ENCODE measurements at places on chromosomes 7 and 10.
A peak's percentile ranks its signal among the peaks of the same experiment; 100 is the strongest.

DNA sequence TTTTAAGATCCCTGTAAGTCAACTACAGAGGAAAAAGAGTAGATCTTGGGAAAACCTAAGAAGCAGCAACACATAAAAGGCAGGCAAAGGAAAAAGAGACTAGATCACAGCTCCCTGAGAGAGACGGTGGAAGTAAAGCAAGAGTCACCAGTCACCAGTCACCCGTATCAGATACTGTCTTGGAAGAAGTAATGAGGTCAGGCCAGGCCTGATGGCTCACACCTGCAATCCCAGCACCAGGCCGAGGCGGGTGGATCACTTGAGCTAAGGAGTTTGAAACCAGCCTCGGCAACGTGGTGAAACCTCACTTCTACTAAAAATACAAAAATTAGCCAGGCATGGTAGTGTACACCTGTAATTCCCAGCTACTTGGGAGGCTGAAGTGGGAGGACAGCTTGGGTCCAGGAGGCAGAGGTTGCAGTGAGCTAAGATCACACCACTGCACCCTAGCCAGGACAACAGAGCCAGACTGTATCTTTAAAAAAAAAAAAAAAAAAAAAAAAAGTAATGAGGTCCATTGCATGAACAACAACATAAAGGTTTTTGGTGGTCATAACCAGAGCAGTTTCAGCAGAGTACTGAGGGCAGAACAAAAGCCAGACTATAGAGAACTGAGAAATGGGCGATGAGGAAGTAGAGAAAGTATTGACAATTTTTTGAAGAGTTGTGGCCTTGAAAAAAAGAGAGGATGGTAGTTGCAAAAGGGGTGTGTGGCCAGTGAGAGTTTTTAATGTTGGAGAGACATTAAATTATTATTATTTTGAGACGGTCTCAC is 16.9 kb downstream of the ZNF713 start:
- no peak for DNase-seq

DNA sequence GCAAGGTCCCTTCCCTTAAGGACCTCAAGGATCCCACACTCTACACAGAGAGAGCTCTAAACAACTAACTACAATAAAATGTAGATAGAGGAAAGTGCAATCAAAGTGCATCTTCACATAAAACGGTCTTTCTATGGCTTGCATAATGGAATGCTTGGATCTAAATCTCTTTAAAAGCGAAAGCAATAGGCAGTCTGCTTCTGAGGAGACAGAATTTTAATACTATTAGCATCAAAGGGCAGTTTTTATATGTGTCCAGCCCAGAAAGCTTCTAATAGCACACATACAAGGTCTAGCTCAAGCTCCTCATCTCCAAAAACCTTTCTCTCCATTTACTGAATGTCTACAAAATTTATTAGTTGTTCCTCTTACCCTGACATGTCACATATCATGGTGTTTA is 101.5 kb upstream of the C1GALT1 start:
- DNase-seq, result no peak

DNA sequence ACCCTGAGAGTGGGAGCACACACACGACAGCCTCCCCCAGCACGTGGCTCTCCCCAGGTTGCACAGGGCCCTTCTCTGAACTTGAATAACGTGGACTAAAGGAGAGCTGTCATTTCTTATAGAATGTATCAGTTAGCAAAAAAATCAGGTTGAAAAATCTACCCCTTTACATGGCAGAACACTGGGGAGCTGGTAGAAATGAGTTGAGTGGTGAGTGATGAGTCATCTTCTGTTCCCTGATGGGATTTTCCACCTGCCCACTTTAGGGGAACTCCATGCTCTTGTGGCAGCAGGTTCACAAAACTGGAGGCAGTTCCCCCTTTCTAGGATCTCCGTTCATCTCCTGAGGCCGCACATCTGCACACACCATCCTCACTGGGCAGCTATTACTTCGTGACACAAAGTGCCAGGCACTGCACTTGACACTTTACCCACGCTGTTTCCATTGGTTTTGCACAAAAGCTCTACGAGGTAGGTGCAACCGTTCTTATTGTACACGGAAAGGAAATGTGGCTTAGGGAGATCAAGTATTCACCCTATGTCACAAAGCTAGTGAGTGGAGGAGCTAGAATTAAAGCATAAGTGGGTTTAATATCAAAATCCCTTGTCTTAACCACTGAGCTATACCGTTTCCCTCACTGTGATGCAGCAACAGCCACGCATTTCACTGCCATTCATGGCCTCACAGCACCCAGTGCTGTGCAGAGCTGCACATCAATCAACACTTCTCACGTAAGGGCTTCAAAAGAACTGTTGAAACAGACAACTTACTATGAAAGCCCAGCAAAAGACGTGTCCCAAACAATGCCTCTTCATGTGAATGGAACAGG is 80.2 kb downstream of the RNF216 start:
- peak; percentile 66 for DNase-seq

- no peak for DNase-seq
Measured at GRCh38 chr10:18886102-18886501, 162.5 kb upstream of the MALRD1 start.

DNA sequence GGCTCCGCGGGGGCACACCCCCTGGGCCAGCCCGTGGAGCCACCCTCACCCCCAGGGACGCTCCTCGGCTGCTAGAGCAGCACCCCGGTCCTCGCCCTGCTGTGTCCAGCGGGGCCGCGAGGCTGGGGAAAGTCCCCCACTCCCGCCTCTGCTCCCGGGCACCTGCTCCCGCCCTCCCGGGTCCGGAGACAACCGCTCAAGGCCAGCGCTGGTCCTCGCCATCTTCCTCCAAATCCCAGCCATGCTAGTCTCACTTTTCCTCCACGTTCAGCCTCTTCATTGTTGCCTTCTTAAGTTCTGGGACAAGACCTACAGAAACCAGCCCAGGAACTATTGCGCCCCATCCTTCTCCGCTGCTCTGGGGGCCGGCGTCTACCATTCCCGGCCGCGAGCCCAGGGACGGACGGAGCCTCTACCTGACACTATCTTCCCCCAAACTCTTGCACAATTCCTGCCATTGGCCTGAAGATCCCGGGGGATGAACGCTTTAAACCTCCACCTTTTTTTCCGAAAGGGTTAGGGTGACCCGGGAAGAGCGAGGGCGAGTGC is 4.8 kb upstream of the KCP start:
- DNase-seq, result no peak

DNA sequence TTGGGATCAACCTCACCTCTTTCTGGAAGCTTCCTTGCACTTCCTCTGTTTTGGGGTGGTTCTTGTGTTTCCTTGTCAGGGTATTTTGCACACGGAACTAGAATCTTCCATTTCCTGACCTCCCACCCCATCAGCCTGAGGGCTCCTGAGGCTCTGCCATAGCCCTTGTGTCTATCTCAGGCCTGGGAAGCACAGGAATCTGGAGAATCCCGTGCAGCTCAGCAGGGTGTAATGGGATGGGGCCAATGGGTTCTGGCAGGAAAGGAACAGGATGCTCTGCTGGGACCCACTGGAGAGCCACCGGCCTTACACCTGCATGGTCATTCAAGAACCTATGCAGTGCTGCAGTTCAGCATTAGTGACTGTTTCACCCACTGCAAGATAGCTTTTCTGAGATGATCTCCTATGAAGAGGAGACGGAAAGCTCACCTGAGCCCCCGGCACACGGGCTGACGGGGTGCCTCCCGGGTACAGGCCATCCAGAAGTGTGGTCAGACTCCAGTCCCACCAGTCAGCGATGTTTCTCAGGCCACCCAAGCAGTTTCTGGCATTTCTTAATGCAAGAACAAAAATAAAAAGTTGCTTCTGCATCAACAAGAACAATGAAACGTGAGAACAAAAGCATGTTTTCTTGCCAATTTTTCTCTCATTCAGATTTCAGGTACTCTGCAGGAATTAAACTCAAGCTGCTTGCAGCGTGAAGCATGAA is 133.2 kb downstream of the PKD1L1 start:
- DNase-seq, result no peak

DNA sequence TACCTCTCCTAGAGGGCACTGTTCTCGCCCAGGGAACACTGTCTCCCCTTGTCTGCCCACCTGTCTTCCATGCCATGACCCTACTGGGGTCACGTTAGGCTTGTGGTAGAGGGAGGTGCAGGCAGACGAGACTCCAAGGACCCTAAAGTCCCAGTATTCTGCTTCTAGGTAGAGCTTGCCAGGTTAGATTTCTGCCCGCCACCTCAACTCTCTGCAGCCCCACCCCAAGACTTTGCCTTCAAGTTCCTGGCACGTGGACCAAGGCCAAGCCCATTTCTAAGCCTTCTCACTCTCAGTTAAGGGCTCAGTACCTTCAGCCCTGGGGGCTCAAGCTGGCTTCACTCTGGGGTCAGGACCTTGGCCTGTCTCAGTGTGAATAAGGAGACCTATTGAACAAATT is 16.1 kb downstream of the PRKAG2 start:
- DNase-seq, result no peak

DNA sequence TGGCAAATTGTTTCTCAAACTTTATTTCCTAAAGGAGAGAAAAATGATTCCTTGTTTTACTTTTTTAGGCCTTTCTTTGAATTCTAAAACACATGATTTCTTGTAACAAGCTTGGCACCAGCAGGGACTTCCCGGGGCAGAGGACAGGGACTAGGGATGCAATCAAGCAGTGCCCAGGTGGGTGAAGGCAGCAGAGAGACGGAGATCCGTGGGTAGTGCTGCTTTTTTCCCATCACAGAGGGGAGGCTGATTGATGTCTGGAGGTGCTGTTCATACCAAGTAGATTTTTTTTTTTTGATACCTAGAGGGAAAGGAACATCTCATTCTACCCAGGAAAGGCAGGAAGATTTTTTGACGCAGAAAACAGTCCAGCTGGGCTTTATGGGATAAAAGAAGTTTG is 91.9 kb downstream of the FAM171A1 start:
- DNase-seq, result no peak

- no peak for DNase-seq
Measured at GRCh38 chr10:100569687-100570481, 34.1 kb downstream of the HIF1AN start.

Measured in activated naive CD4-positive, alpha-beta T cell treated with anti-CD3 and anti-CD28 coated beads, Interleukin-2, amount 50 U/mL, for 16 hours (primary cell).